SIG-M5 (cell line): ENCODE measurements at places on chromosomes 5 and 9.

GRCh38 chr9:114799441-114799840 is 6.4 kb downstream of the TNFSF15 start:
- DNase-seq = no peak

GRCh38 chr9:88044200-88044599 is 69.9 kb upstream of the CDK20 start:
- no peak for DNase-seq

DNA sequence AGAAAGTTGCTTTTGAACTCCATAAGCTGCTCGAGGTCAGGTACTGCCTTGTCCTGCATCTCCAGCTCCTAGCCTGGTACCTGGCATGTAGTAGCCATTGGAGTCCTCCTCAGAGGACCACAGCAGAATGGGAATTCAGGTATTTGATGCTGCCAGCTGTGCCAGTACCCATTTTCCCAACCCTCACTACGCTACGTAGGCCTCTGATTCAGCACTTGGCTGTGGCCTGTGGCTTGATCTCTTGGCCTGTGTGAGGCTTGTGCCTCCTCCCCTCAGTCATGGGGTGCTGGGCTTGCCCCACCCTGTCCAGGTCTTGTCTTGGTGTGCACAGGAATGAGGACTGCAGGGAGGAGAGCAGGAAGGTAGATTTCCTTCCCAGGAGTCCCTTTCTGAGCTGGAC is 11.8 kb downstream of the OTULIN start:
- no peak for DNase-seq

DNA sequence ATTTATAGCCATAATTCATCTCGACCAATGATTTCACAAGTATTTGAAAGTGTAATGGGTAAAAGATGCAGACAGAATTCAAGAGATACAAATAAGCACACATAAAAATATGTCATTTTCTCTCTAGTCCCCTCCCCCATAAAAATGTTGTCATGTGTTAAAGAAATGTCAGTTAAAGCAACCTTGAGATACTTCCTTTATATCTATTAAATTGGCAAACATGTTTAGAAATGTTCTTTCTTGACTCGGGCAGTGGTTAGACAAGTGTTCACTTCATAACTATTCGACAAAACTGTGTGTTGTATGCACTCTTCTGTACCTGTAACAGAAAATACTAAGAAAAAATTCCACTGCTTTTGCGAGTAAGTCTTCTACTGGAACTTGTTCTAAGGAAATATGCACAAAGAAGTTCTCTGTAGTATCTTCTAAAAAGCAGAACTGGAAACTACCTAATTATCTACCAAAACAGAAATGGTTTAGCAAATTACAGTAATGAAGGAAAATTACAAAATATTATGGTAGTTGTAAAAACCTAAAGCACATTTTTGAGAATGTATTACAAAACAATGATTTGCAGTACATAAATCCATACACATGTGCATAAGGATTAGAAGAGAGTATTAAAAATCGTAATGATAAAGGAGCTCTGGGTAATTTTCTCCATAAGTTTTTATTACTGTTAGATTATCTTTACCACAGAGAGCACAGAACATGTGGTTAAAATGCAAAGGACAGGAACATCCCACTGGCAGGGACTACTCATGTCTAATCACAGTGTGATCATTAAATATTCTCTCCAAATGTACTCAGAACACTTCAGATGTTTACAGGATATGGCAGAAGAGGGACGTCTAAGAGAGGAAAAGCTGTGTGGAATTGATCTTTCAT is 35.9 kb downstream of the FBXW2 start:
- DNase-seq = no peak

- DNase-seq = no peak
These were observed 4.4 kb upstream of the CREBRF start for GRCh38 chr5:173051746-173052145.

- no peak for DNase-seq
These were observed 35.9 kb downstream of the ANKRD31 start for GRCh38 chr5:75200776-75201175.
